Foreskin keratinocyte (primary cell): ENCODE measurements at places on chromosomes 11 and 22. TPM values are rescaled to one million over a fixed set of nuclear protein-coding genes. Genes with fewer than 3 reads are reported as not detected.

GRCh38 chr22:38103641-38104040, 6.8 kb downstream of the BAIAP2L2 start:
- DNase-seq = no peak

Gene C11orf71
- 1.8 and 2.4 TPM in 2 replicates for polyA plus RNA-seq

DNA sequence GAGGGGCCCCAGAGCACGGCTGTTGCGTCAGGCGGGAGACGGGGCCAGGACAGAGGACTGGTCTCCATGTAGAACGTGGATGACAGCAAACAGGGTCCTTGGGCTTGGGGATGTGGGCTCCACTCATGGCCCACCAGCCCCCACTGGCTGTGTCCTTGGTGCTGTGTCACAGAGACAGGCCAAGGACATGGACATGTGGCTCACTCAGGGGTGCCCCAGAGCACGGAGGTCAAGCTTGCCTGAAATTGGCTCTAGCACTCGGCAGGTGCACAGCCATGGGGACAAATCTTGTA, 14.4 kb downstream of the FADS2 start:
- DNase-seq = no peak

- no peak for DNase-seq
Observed at GRCh38 chr22:21444701-21445436, 22.3 kb upstream of the TMEM191C start.

Gene OR10A2
- not detected in 2 replicates for polyA plus RNA-seq

Gene TMEM191C
- polyA plus RNA-seq = 1.2 and 1.3 TPM in 2 replicates

Gene GGTLC2
- not detected in 2 replicates for polyA plus RNA-seq

DNA sequence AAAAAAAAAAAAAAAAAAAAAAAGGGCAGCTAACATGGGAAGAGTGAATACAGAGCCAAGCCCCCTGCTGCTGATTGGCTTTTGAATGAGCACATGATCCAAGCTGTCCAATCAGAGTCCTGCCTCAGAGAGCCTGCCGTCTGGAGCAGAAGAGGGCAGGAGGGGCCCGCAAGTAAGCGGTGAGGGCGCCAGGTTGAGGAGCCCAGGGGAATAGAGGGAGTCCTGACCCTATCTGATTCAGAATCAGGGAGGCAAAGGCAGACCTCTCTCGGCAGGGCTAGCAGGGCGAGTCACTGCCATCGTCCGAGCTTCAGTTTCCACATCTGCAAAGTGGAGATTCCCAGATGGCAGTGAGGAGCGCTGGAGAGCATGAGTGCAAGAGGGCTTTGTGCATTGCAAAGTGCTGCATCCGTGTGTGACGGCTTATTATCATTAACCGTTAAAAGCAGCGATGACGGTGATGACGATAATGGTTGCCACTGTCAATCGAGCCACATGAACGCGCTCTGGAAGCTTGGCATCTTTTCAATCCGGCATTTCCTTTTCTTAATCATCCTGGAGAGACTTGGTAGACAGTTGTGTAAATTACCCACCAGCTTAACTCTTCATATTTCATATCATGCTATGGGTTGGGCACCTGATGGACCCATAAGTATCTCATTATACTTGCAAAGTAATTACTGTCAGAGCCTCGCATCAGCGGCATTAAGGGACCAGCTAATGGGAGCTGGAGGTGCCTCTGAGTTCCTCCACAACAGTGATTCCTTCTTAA, 68.6 kb upstream of the ATXN10 start:
- peak; percentile 65 for DNase-seq

Gene KCNJ5
- polyA plus RNA-seq = 0.65 and 2.5 TPM in 2 replicates

Gene TRIM51
- not detected in 2 replicates for polyA plus RNA-seq

DNA sequence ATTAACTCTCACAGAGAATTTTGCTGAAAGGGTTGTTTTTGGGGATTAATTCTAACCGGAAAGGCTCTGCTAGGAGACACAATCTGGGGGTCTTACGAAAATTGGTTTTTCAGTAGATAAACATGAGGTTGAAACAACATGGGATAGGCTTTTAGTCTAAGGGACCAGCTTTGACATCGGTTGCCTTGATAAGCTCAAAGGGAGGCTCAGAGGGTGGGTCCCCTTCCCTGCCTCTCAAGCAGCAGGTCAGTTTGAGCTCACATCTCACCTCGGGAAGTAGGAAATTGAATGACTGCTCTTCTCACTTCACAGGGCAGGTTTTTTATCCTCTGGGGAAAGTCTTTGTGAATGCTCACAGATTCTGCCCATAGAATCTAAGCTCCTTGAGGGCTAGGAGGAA, 70.2 kb upstream of the KIRREL3 start:
- no peak for DNase-seq
